ENCODE measurements at places on chromosomes 7 and 10.

- DNase-seq, result no peak
Measured at GRCh38 chr7:35761871-35762677, 38.8 kb upstream of the SEPTIN7 start.

DNA sequence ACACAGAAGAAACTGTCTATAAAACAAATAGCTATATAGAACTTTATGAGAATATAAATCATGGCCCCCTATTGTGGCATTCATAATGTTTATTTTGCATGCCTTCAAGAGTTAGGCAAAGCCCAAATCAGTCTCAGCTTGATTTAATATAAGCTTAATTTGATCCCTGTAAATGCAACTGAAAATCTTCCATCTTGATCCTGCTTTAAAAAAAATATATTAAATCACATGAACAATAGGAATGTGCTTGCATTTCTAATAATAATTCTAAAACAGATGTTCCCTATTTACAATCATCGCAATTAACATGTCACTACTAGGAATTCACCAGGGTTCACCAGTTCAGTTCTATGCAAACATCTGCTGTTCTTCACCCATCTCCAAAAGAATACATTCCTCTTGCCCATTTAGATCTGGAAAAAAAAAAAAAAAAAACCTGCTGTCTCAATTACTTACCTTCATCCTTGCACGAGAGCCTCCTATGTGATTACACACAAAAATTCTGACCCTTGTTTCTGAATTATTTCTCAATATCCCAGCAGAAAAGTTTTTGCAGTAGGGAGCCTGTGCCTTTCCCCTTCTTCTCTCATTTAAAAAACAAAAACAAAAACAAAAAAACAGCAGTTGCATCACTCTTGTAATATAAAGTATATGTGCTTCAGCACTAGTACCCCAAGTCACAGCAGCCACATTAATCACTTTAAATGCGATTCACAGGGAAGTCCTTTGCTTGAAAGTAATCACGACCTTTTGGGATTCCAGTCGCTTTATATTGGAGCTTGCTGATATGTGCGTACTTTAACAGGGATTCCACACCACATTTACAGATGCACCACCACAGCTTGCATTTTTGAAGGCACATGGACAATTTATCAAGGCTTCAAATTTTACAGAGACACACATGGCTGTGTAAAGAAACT lies 194.8 kb upstream of the KMT2E start:
- no peak for DNase-seq

DNA sequence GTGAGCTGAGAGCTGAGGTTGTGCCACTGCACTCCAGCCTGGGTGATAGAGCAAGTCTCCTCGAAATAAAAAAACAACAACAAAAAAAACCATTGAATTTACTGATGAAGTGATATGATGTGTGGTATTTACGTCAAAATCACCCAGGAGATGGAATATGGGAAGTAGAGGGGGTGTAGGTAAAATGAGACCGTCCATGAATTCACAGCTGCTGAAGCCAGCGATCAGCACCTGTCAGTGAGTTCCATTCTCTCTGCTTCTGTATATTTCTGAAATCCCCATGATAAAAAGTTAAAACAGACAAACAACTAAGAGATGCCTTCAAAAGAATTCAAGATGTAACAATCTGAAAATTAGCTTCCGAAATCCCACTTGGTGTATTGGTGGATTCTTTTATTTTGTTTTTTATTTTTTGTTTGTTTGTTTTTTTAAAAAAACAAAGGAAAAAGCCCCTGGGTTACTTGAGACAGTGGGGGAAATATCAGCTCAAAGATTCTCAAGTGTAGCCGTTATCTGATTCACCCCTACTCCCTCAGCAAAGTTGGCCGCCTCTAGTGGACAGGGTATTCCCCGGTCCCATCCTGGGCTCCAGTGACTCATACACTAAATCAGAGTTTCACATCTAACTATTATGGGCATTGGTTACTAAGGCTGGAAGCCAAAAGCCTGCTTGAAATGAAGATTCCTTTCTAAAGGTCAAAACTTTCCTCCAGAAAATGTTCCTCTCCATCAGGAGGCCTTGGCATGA lies 76.4 kb downstream of the MAP3K8 start:
- no peak for DNase-seq

GRCh38 chr10:100998183-100998990 lies 1.2 kb upstream of the LZTS2 start:
- peak; percentile 48 for DNase-seq

GRCh38 chr10:78931321-78932053 lies 137.3 kb upstream of the ZMIZ1 start:
- no peak for DNase-seq

DNA sequence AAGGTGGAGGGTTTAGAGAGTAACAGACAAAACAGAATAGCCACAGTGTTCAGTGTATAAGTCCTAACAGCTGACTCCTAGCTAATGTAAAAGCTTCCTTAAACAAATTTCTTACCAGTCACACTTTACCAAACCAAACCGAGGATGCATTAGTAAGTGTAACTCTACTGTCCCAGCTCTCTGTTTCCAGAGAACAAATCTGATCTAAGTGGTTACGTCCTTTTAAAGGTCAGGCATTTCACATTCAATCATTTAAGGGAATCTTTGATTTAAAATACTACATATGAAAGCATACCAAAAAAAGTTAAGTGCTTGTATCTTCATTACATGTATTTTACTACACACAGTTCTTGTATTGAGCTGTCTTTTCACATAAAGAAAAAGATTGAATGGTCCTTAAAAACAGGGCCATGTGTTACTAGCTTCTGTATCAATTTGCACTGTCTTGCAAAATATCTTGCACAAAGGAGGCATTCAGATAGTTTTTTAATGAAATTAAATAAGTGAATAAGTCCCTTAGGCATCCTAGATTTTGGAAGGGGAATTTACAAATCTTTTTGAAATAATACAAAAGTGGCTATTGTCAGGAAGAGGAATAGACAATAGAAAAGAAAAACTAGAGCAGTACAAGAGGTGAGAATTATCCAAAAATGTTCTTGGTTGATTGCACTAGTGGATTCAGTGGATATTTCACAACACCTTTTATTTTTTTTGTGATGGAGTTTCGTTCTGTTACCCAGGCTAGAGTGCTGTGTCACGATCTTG lies 58.4 kb upstream of the SPOCK2 start:
- no peak for DNase-seq

GRCh38 chr10:70319183-70319582 lies 35.4 kb upstream of the NPFFR1 start:
- DNase-seq, result no peak

DNA sequence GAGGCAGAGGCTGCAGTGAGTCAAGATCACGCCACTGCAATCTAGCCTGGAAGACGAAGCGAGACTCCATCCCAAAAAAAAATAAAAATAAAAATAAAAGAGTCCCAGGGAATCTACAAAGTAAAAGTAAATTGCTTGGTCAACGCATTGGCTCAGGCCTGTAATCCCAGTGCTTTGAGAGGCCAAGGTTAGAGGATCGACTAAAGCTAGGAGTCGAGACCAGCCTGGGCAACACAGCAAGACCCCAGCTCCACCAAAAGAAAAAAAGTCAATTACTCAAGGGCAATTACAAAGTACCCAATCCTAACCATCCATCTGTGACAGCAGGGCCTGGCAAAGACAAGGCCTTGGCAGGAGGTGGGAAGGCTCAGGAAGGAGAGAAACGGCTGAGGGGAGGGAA lies 127.6 kb upstream of the CALN1 start:
- DNase-seq, result no peak

- DNase-seq, result no peak
Measured at GRCh38 chr7:157613575-157614322, 276.9 kb downstream of the DNAJB6 start.

DNA sequence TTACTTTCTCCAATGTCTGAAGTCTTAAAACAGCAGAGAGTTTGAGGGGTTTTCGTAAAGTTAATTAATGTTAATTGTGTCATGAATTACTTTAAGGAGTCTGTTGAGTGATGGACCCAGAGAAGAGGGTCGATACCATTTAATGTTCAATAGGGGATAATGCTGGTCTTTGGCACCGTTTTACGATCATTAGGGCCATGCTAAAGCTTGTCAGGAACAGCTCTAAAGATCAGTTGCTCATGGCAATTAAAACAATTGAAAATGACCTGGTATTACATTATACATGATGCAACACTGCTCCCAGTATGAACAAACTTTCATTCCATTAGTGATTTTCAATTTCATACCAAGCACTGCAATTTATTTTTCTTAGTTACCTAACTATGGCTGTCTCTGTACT lies 296.9 kb downstream of the ETV1 start:
- no peak for DNase-seq

- DNase-seq, result peak; percentile 19
Measured at GRCh38 chr10:24722676-24723385, 856 bp downstream of the ARHGAP21 start.

DNA sequence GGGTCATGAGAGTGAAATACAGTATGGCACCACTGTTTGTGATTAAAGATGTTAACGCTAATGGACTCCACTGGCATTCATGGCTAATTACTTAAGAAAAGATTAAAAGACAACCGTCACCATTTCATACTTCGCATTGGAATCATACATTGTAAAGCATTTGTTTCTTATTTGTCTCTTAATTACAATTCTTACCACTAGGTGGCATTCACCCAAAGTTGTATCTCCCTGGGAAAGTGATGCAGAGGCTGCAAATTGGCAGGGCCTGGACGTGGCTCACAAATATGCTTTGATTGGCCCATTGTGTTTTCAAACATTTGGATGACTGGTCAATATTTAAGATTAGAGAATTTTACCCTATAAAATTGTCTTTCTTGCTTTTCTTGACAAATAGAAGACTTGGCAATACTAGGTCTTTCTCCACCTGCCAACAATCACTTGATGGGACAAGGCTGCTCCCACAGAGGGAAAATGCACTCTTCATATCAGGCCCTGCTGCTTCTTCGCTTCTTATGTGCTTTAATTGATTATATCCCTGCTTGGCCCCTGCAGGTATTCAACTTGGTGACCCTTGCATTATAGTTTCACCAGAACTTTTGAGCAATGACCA lies 72.1 kb upstream of the STARD3NL start:
- no peak for DNase-seq

All from activated T-helper 1 cell treated with anti-CD3 and anti-CD28 coated beads, Interleukin-2, amount 50 U/mL, for 16 hours (primary cell).